GM04503 (cell line): ENCODE measurements at places on chromosomes 1 and 21.
A peak's percentile ranks its signal among the peaks of the same experiment; 100 is the strongest.

- DNase-seq, result no peak
These were observed 33.3 kb downstream of the RCC2 start for GRCh38 chr1:17405898-17406759.

DNA sequence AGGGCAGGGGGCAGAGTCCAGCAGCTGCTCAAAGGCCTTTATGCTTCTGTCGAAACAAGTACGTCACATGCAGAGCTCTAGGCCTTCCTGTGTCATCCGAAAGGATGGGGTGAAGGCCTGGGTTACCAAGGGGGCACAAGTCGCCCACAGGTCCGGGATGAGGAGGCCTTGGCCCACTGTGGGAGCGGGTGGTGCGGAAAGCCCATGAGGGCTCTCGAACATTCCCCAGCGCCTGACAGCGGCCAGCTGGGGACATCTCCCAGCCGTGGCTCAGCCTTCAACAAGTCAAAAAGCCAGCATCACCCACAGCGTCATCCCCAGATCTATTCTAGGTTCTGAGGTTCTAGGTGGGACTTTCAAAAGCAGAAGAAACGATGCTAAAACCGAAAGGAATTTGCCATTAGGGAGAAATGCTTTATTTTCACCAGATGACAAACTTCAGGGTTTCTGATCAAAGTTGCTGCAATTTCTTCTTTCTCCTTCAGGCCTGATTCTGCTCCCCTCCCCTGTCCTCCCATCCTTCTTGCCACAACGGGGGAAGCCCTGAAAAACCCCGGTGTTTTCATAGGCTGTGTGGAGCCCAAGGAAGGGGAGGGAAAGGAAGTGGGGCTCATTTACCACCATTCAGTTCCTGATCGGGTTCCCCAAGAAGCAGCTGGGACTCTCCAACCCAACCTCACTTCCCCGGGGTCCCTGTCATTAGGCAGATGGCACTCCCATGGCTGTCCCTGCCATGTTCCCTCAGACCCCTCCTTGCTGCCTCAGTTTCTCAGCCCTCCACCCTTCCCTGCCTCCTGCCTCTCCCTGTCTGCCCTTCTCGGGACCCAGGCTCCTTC is 17.6 kb downstream of the GPR137B start:
- DNase-seq, result no peak

GRCh38 chr1:71649608-71650007 is 568.8 kb upstream of the ZRANB2 start:
- no peak for DNase-seq

- no peak for DNase-seq
These were observed 11.4 kb downstream of the UBASH3A start for GRCh38 chr21:42414928-42415769.

DNA sequence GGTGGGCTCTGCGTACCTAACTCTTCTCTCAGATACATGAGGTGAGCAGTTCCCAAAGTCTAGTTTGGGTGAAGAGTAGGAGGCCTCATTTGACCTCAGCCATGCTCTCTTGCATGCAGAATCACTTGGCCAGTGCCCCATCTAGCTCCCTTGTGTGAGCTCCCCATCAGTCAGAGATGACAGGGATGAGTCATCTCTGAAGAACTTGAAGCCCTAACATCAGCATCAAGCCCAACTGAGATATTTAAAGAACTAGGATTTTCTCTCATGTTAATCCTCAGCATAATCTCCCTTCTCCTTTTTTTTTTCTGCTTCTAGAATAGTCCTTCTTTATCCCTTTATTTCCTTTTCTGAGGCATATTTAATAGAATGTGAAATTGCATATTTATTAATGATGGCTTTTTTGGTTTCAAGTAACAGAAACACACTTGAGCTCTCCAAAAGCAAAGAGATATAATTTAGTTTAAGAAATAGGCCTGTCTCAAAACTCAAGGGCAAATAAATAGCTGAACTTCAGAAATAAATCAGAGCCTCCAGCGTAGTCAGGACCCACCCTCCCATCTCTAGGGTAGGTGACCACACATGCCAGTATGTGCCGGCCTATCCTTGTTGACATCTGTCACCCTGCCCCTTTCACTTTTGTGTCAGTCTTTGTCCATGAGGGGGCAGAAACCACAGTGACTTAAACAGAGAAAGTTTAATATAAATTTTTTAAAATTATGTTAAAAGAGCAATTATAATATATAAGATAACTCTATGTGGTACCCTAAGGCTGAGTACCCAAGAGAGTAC is 112.3 kb downstream of the TSEN15 start:
- DNase-seq, result no peak

DNA sequence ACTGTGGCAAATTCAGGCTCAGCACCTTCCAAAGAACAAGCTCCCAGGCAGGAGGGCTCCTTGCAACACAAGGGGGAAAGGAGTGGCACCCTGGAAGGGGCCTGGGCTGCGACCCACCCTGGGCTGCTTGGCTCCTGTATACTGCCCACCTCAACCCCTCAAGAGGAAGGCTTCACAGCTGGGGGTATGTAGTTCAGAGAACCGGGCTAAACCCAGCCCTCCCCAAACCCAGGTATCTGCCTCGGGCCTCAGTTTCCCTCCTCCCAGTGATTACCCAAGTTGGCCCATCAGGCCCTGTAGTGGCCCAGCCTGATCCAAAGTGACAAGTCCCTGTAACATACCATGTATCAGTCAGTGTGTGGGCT is 7.5 kb downstream of the TENT5B start:
- DNase-seq, result no peak

GRCh38 chr1:145843031-145843430 is 2.4 kb upstream of the NUDT17 start:
- DNase-seq, result no peak

- DNase-seq, result peak; percentile 70
These were observed 65.6 kb downstream of the KCNJ15 start for GRCh38 chr21:38322311-38322950.

GRCh38 chr1:58830291-58830690 is 46.4 kb upstream of the JUN start:
- no peak for DNase-seq

DNA sequence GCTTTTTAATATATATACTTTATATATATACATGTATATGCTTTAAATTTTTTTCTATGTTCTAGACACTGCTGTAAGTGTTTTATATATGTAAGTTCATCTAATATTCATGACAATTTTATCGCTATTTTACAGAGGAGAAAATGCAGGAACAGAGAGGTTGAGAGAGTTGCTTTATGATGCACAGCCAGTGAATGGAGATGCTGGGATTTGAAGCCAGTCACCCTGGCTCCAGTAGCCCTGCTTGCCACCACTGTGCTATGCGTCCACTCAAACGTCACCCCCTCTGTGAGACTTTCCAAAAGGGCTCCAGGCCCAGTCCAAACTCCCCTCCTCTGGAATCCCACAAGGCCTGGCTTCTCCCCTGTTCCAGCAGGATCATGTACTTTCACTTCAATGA is 91.0 kb upstream of the GRIK3 start:
- no peak for DNase-seq

DNA sequence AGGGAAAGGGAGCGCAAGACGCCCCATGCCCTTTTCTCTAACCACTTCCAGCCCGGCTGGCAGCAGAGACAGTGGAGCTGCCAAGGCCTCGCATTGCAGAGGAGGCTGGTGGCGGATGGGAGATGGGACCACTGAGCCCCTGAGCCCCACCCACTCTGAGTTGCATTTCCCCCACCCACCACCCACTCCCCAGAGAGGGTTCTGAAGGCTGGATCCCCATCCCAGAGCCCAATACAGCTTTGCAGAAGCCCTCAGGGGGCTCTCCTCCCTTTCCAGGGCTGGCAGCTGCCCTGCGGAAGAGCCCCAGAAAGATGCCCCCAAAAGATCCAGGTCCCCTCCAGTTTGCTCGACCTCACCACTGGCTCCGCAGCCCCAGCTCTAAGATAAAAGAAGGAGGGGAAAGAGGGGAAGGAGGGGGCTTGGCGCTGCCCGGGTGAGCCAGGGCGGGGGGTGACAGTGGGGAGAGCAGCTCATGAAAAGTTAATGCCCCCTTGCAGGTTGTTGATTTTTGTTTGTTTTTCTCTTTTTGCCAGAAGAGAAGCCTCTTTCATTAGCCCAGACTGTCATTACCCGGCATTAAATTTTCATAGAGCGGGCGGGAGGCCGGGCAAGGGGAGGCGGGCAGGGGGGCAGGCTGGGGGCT is 38.4 kb upstream of the CASZ1 start:
- DNase-seq, result no peak
